ENCODE measurements at places on chromosomes 1 and 21.
A peak's percentile ranks its signal among the peaks of the same experiment; 100 is the strongest.

DNA sequence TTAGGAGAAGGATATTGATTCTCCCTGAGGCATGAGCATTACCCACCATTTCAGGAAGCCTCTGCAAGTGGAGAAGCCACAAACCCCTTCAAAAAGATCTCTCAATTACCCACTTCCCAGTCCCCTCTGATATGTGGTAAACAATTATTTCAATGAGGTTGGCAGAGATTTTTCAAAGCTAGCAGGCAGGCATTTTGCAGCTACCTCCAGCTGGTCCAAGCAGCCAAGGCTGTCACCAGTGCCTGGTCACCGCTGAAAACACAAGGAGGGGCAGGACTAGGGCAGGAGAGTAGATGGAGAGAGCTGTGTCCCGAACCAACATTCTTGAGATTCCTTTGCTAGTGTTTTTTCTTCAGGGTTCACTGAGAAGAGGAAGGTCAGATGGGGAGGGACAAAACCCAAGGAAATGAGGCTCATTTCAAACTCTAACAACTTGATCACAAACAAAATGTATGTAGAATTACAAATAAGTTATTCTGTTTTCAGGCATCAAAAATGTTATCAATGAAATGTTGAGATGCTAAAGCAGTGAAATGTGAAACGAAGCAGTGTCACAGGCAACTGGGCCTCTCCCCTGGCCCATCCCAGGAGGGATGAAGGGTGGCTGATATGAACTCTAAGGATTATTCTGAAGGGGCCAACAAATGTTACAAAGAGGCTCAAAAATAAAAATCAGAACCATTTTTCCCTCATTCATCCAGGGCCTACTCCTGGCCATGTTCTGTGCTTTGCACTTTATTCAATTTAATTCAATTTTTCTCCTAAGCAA lies 22.3 kb downstream of the APP start:
- H3K27ac ChIP-seq = no peak overlapping the region
- H3K4me3 ChIP-seq = no peak overlapping the region
- no peaks in the 10 kb centered on the region for H3K27me3 ChIP-seq
- no peak for DNase-seq

- H3K4me1 ChIP-seq = peaks cover 16% of the 10 kb centered on the region
- peak overlapping the region; percentile 84 for H3K4me3 ChIP-seq
- no peaks in the 10 kb centered on the region for H3K36me3 ChIP-seq
- no peak for DNase-seq
- no peaks in the 10 kb centered on the region for H3K27me3 ChIP-seq
These were observed 120.7 kb upstream of the JUN start for GRCh38 chr1:58904299-58905125.

- H3K36me3 ChIP-seq = peaks cover 3% of the 10 kb centered on the region
- H3K27me3 ChIP-seq = no peaks in the 10 kb centered on the region
- H3K4me1 ChIP-seq = no peaks in the 10 kb centered on the region
- no peak for DNase-seq
These were observed 162.5 kb downstream of the APP start for GRCh38 chr21:26007951-26008498.

DNA sequence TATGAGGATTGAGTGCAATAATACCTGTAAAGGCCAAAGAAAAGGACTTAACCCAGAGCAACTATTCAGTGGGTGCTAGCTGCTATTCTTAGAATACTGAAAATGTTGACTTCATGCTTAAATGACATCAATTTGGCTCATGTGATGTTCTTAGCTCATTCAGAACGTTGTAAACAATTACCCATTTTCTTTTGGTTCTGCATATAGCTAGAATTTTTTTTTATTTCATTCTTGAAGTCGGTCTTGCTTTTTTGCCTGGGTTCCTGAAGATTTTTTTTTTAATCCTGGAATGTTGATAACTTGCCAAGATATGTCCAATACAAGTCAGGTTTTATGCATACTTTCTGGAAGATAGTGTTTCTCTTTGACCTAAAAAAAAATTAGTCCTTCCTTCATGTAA lies 772.0 kb downstream of the LTN1 start:
- no peaks in the 10 kb centered on the region for H3K36me3 ChIP-seq
- no peaks in the 10 kb centered on the region for H3K4me1 ChIP-seq
- no peak overlapping the region for H3K27ac ChIP-seq
- no peak overlapping the region for H3K4me3 ChIP-seq
- no peaks in the 10 kb centered on the region for H3K27me3 ChIP-seq
- no peak for DNase-seq

GRCh38 chr1:229986737-229987337 lies 80.2 kb upstream of the GALNT2 start:
- H3K27me3 ChIP-seq = peaks cover 7% of the 10 kb centered on the region
- H3K4me1 ChIP-seq = peaks cover 5% of the 10 kb centered on the region
- H3K4me3 ChIP-seq = no peak overlapping the region
- DNase-seq = no peak
- H3K36me3 ChIP-seq = no peaks in the 10 kb centered on the region
- H3K27ac ChIP-seq = no peak overlapping the region

GRCh38 chr1:234681065-234681464 lies 71.1 kb upstream of the IRF2BP2 start:
- H3K36me3 ChIP-seq = peaks cover 2% of the 10 kb centered on the region
- no peak overlapping the region for H3K27ac ChIP-seq
- DNase-seq = no peak
- H3K4me1 ChIP-seq = peaks cover 5% of the 10 kb centered on the region

DNA sequence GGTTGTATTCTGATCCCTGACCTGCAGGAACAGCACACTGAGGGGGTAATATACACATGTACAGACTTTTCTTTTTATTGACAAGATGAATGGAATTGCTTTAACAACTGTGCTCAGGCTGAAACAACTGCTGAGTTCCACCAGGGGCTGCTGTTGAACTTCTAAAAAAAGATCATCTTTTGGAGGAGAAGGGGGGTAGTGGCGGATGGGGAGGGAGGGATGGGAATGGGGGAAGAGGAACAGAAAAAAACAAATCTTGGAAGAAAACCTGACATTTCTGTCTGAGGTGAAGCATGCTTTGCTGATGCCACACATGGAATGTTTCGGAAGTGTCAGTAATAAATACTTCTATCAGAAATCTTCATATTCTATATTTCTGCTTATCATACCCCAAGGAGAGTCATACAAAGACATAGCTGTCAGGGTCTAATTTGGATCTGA lies 75.0 kb downstream of the RWDD3 start:
- no peaks in the 10 kb centered on the region for H3K36me3 ChIP-seq
- no peak for DNase-seq
- no peak overlapping the region for H3K4me3 ChIP-seq
- H3K4me1 ChIP-seq = no peaks in the 10 kb centered on the region
- peaks cover 16% of the 10 kb centered on the region for H3K27me3 ChIP-seq
- no peak overlapping the region for H3K27ac ChIP-seq

DNA sequence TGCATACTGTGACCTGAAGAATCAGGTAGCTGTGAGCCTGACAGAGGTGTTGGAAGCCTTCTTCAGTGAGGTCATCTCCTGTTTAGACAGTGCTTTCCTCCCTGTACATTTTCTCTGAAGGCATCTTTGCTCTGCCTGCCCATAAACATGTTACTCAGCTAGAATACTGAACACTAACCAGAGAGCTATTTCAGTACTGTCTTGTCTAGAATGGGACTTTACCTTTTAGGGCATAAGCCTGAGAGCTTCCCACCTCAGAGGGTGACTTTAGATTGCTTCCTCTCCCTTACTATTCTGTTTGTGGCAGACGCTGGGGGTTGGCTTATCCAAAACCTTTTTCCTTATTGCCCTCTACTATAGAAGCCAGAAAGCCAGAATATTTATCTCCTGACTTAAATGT lies 23.3 kb upstream of the ZNF326 start:
- H3K4me3 ChIP-seq = no peak overlapping the region
- H3K4me1 ChIP-seq = peaks cover 5% of the 10 kb centered on the region
- DNase-seq = no peak
- no peak overlapping the region for H3K27ac ChIP-seq
- no peaks in the 10 kb centered on the region for H3K36me3 ChIP-seq
- H3K27me3 ChIP-seq = no peaks in the 10 kb centered on the region

DNA sequence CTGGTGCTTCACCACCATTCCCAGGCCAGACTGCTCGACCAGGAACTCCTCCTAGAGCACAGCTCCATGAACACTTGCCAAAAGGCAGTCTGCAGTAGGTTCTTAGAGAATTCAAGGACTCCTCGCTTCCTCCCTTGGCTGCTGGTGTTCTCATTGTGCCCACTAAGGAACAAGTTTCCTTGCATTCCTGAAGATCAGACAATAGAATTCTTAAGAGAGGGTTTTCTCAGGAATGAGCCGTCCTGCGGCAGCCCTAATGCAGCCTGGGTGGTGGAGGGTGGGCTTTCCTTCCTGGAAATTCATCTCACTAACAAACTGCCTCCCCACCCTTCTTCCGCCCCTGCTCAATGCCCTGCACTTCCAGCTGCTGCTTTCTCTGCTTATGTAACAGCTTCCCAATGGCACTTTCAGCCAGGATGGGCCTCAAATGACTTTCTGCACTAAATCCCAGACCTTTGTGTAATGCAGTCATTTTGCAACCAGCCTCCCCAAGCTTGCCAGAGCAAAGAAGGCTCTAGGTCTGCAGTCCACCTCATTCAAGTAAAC lies 287.9 kb downstream of the PLPP3 start:
- no peaks in the 10 kb centered on the region for H3K27me3 ChIP-seq
- H3K27ac ChIP-seq = no peak overlapping the region
- peaks cover 10% of the 10 kb centered on the region for H3K4me1 ChIP-seq
- no peak for DNase-seq
- H3K36me3 ChIP-seq = no peaks in the 10 kb centered on the region
- H3K4me3 ChIP-seq = no peak overlapping the region

- H3K4me3 ChIP-seq = no peak overlapping the region
- H3K27ac ChIP-seq = no peak overlapping the region
- no peaks in the 10 kb centered on the region for H3K36me3 ChIP-seq
- peaks cover 42% of the 10 kb centered on the region for H3K27me3 ChIP-seq
- peaks cover 3% of the 10 kb centered on the region for H3K4me1 ChIP-seq
These were observed 16.1 kb upstream of the ETV3 start for GRCh38 chr1:157154291-157154690.

GRCh38 chr1:91572044-91572443 lies 71.4 kb downstream of the CDC7 start:
- no peaks in the 10 kb centered on the region for H3K36me3 ChIP-seq
- peaks cover 50% of the 10 kb centered on the region for H3K4me1 ChIP-seq
- H3K4me3 ChIP-seq = peak overlapping the region; percentile 40
- H3K27ac ChIP-seq = peak overlapping the region; percentile 65
- H3K27me3 ChIP-seq = no peaks in the 10 kb centered on the region
- peak; percentile 32 for DNase-seq

DNA sequence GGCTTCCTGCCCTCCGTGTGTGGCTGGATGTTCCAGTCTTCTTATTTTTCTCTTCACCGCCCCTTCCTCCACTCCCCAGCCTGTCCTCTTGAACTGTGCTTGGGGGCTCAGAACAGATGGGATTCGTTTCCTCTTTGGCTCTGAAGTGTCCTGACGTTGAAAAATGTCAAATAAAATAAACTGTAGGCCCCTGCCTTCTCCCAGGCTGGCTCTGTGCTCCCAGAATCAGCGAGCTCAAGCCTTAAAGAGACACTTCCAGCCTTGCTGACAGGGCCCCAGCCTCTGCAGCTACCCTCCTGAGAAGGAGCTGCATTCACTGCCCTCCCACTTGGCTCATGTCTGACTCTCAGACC lies 104.2 kb upstream of the IPO9 start:
- peaks cover 2% of the 10 kb centered on the region for H3K4me1 ChIP-seq
- no peak for DNase-seq
- H3K4me3 ChIP-seq = no peak overlapping the region
- H3K27ac ChIP-seq = no peak overlapping the region
- no peaks in the 10 kb centered on the region for H3K36me3 ChIP-seq

DNA sequence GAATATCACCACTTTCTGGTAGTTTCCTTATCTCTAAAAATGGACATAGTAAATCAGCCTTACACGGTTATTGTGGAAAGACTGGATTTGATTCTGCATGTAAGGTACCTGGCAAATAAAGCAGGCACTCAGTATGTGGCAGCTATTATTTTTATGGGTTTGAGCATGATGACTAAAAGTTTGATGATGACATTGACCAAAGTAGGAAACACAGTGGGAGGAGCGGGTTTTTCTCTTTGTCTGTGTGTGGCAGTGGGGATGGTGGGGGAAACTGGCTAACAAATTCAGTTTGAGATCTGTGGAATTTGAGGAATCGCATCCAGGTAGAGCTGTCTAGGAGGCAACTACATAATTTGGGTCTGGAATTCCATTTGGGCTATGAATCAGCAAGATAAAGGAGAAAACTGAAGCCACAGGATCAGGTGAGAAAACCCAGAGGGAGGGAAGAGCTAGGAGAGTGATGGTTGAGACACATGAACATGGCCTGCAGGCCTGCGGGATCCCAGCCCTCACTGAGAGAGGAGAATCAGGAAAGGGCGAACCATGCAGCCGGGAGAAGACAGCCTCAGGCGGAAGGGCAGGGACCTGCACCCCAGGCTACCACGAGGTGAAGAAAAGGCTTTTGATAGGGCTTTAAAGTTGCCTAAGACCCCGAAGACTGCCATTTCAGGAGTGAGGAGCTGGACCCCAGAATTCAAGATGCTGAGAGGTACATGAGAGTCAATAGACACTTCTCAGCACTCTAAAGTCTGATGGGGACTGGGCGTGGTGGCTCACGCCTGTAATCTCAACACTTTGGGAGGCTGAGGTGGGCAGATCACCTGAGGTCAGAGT lies 52.2 kb downstream of the MEF2D start:
- no peaks in the 10 kb centered on the region for H3K36me3 ChIP-seq
- no peak overlapping the region for H3K4me3 ChIP-seq
- no peak overlapping the region for H3K27ac ChIP-seq
- DNase-seq = no peak
- peaks cover 6% of the 10 kb centered on the region for H3K4me1 ChIP-seq
- peaks cover 38% of the 10 kb centered on the region for H3K27me3 ChIP-seq

DNA sequence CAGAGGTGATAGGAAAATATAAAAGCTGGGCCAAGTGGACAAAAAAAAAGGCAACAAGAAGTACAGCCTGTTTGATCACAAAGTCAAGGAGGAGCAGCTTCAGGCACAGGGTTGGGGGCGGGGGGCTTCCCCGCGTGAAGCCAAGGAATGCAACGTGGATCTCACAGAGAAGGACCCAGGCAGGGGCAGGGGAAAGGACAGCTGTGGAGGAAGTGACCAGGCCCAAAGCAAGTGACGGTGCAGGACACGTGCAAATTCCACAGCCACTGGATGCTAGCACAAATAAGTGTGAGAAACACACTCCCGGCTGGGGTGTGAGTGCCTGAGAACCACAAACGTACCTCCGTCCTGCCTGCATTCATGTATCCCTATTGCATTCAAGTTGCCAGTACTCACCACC lies 77.7 kb upstream of the DSCAM start:
- H3K27ac ChIP-seq = no peak overlapping the region
- H3K27me3 ChIP-seq = no peaks in the 10 kb centered on the region
- H3K36me3 ChIP-seq = no peaks in the 10 kb centered on the region
- no peak overlapping the region for H3K4me3 ChIP-seq
- H3K4me1 ChIP-seq = no peaks in the 10 kb centered on the region
